Esophagus squamous epithelium (tissue), 5 donors: ENCODE measurements at places on chromosomes 12 and 14.

GRCh38 chr12:12123036-12123604 is 52.4 kb downstream of the BCL2L14 start:
- no peak for DNase-seq

DNA sequence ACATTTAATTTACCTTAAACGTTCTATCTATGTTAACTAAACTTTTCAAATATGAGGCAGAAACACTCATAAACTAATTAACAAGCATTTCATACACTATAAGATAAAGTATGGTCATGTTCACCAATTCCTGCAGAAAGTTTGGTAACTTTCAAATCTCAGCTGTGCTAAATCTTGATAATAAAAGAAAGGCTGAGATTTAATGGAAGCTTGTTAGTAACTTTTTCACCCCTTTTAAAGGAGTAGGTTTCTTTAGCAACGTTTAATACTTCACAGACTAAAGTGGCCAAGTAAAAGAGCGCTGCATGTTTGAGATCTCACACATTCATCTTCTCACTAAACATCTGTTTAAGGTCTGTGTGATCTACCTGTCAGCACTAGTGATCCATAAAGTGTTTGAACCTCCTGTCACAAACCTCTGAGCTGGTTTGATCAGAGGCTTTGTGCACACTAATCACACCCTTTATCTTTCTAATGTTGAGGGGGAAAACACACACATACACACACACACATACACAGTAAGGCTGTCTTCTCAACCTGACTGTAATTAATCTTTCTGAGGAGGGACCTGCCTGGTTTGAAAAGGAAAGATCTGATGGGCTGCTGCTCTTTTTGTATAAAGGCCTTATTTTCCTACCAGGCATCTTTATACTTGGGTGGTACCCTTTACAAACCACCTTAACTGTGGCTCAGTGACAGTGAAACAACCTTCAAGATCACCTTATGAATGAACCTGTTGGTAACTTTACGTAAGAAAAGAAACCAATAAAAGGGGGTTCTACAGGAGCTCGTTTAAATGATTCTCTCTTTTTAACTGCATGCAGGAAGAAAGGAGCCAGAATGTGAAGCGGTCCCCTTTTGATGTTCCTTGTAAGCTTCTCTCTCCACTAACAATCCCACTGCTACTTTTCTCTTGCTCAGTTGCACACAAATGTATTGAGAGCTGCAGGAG is 244.2 kb downstream of the SOX5 start:
- no peak for DNase-seq

GRCh38 chr12:68263366-68263765 is 10.0 kb upstream of the IL22 start:
- no peak for DNase-seq

- DNase-seq: no peak
These were observed 184.3 kb upstream of the C14orf180 start for GRCh38 chr14:104395276-104395675.

DNA sequence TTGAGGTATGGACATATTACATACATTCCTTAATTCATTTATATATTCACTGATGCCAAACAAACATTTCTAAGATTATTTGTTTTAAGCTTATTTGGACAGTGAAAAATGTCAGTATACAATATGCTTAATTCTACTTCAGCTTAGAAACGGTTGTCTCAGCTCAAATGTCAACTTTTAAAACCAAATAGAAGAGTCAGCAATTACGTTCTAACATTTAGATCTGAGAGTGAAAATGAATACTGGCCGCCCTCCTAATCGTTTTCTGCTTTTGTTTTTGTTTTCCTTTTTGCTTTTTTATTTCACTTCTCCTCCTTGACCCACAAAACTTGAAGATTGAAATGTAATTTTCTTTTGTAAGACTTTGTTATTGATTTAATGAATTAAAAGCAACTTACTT is 19.7 kb upstream of the RERG start:
- no peak for DNase-seq

DNA sequence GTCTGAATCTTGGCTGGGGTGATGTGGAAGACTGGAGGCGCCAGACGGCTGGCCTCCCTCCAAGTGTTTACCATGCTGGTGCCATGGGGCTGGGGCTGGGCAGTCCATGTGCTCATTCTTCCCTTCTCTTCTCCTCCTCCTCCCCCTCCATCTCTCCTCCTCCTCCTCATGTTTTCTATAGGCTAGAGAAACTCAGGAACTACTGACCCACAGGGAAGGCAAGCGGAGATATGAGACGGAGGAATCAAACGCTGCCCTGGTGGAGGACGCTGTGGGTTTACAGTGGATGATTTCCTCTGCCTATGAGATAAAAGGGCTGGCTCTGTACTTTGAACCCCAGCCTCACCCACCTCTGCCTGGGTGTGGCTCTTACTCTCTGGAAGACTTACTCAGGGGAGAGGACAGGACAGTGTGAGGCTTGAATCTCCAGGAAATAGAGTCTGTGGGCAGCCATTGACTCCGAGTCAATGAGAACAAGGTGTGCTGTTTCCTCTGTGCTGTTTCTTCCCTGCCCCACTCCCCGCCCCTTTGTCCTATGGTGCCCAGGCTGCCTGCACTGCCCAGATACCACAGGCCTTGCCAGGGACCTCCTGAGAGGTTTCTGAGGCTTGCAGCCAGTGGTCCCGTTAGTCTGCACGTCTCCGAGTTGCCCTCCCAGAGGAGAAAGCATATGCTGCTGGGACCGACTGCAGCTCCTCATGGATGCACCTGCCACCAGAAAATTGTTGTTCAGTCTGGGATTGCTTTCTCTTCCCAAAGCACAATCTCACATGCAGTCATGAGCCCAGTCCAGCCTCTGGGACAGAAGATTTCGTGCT is 132.6 kb upstream of the ARHGAP5 start:
- no peak for DNase-seq

DNA sequence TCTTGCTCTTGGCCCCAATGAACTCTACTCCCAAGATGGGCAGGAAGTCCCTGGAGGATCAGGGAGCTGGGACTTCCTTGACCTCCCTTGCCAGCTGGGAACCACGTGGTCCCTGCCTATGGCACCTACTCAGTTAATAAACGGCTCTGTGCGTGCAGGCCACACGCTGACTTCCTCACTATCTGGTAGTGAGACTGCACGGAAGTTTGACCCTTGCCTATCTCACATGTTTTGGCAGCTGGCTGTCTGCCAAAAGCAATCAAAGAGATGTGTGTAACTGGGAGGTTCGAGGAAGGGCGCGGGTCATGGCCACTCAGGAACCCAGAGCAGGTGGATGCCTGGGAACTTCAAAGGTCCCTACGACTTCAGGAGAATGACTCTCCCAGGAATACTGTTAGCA is 57.9 kb downstream of the RFLNA start:
- DNase-seq: no peak
